ENCODE measurements at places on chromosomes 11 and 22.

GRCh38 chr22:27068121-27068520, 410.7 kb downstream of the MIAT start:
- DNase-seq: no peak

GRCh38 chr11:92596596-92597317, 372.1 kb downstream of the FAT3 start:
- DNase-seq: peak; percentile 14

DNA sequence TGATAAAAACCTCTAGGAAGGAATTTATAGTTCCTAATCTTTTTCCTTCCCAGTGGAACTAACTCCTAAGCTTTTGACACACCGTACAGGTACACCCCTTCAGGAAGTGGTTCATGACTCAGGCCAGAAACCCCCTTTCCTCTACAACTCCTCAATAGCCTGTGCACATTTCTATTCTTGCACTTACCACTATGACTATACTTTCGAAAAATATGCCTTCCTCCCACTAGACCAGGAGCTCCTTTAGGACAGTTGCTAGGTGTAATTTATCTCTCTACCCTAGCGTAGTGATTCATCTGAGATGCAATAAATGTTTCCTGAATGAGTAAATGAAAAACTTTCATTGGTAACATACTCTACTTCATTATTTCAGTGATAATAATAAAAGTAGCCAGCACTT, 14.5 kb downstream of the MAP6 start:
- DNase-seq: peak; percentile 79

DNA sequence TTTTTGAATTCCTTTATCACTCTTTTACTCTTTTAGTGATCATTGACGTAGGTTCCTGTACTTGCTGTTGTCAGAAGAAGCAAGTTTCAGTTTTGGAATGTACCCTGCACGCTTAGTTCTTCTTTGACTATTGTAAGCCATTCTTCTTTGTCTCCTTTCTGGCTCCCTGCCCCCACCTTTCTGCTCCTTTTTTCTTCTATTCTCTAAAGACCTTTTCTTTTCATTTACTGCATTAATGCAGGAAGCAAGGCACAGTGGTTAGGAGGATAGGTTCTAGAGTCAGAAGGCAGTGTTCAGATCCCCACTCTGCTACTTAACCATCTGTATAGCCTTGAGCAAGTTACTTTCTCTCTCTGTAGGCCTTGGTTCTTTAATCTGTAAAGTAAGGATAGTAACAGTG, 33.7 kb upstream of the RAG2 start:
- DNase-seq: no peak

DNA sequence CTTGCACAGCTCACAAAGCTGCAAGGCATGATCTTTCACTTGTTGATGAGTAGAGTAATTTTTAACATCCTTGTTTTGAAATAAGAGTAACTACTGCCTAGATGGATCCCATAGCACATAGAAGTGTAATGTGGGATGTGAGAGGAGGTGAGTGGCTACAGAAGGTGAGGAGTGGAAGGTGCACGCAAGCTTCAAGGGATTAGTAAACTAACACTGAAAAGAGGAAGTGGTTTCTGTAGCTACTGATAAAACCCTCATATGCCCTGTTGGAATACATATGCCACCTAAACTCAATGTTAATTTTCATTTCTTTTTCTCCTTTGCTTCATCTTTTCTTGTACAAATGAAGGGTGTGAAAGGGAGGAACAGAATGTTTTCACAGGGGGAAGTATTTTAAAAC, 22.0 kb upstream of the CTSC start:
- no peak for DNase-seq

DNA sequence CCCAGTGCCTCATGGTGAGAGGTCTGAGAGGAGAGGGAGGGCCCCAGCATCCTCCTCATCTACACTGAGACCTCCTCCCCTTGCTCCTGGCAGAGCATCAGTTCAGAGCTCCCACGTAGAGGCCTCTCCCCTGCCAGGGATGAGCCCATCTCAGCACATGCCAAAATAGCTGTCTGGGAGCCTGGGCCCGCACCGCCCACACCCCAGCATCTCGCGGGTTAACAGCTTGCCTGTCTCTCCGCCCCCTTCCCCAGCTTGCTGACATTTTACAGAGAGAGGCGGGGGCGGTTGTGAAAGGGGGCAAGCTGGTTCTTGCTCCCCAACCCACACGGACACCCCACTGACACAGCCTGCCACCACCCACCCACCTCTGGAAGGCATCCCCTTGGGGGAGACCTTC, 6.4 kb downstream of the DGKZ start:
- DNase-seq: no peak

DNA sequence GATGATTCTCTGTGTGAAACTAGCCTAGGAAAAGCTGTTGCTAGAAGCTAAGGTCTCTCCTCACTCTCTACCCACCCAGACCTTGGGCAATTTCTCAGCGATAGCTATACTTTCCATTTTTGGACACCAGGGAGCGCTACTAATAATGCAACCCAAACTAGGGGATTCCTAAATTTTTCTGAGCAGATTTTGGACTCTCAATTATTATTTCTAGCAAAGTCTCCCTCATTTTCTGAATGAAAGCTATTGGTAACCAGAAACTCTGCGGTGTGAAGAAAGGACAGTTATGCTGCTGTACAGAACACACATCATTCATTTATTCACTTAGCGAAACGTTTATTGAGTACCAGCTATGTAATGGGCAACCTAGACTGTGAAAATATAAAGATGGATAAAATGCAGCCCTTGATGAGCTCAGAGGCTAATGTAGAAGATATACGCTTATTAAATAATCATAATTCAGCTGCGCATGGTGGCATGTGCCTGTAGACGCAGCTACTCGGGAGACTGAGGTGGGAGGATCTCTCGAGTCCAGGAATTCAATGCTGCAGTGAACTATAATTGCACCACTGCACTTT, 6.1 kb upstream of the STIM1 start:
- peak; percentile 40 for DNase-seq

GRCh38 chr11:5922749-5923426, 19.2 kb upstream of the OR56A3 start:
- DNase-seq: no peak

- peak; percentile 95 for DNase-seq
These were observed 7.0 kb upstream of the MALAT1 start for GRCh38 chr11:65491614-65492386.

Data from fibroblast of skin of right quadriceps (primary cell).